ENCODE measurements at places on chromosomes 2 and 18.

GRCh38 chr2:231710799-231711676 lies 2.7 kb downstream of the PTMA start:
- no peak for DNase-seq

GRCh38 chr18:33720133-33720532 lies 142.1 kb downstream of the ASXL3 start:
- DNase-seq, result no peak

GRCh38 chr2:178891265-178891958 lies 84.2 kb upstream of the TTN start:
- DNase-seq, result peak; percentile 38

- no peak for DNase-seq
Observed at GRCh38 chr2:46053564-46053963, 243.6 kb upstream of the EPAS1 start.

GRCh38 chr2:25176541-25177181 lies 8.3 kb upstream of the POMC start:
- no peak for DNase-seq

GRCh38 chr2:112170495-112170894 lies 32.3 kb downstream of the FBLN7 start:
- DNase-seq, result no peak
